HEK293T (cell line): ENCODE measurements at places on chromosomes 4 and X.
A peak's percentile ranks its signal among the peaks of the same experiment; 100 is the strongest.

DNA sequence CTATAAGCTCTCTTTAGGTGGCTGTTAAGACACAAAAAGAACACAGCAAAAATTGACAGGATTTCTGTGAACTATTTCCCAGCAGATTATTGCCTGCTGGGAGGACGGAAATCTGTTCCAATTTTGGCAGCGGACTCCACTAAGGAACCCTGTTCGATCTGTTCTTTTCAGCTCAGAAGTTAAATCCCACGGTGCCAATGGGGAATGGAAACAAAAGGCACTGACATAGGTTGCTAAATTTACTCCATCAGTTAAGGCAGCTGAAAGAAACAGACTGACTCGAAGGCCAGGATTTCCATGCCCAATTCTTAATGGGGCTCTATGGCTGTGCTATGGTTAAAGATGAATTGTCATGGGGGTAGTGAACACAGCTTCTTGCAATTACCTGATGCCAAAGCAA is 126.5 kb upstream of the HPGD start:
- DNase-seq, result no peak

DNA sequence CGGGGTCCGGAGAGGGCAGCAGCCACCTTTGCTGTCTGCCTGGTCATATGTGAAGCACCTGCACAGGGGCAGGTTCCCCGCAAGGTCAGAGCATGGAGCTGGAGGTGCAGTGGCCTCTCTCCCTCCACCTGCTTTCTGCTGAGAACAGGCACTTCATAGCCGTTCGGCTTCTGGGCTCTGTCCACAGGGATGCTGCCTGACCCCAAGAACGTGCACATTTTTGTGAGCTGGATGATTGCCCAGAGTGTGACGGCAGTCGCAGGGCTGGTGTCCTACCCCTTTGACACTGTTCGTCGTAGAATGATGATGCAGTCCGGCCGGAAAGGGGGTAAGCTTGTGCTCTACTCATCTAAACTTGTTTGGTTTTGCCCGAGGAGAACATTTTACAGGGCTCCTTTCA is 2.5 kb downstream of the SLC25A4 start:
- no peak for DNase-seq

- no peak for DNase-seq
Observed at GRCh38 chr4:123477711-123478209, 81.2 kb downstream of the SPRY1 start.

- DNase-seq, result no peak
Observed at GRCh38 chr4:8589823-8590545, 2.6 kb upstream of the CPZ start.

- DNase-seq, result no peak
Observed at GRCh38 chr4:123986268-123986798, 589.7 kb downstream of the SPRY1 start.

- DNase-seq, result no peak
Observed at GRCh38 chrX:72105436-72105835, 26.3 kb downstream of the RTL5 start.

DNA sequence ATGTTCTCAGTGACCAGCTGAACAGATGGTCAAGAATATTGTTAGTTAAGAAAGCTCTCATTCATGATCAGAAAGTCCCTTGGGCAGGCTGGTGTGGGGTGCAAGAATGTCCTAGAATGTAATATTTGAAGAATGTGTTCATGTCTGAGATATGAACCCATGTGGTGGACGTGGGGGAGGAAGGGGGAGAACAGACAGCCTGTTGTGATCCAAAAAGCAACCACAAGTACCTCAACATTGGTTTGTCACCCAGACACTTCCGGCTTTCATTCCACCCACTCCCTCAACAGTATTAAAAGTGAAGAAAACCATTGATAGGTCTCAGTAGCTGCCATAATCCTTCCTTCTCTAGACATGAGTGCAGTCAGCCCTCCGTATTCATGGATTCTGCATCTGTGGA is 82.2 kb downstream of the MAML3 start:
- no peak for DNase-seq

GRCh38 chr4:133014473-133015135 is 134.5 kb upstream of the PCDH10 start:
- DNase-seq, result no peak

- no peak for DNase-seq
Observed at GRCh38 chrX:63475200-63475599, 124.1 kb upstream of the SPIN4 start.

DNA sequence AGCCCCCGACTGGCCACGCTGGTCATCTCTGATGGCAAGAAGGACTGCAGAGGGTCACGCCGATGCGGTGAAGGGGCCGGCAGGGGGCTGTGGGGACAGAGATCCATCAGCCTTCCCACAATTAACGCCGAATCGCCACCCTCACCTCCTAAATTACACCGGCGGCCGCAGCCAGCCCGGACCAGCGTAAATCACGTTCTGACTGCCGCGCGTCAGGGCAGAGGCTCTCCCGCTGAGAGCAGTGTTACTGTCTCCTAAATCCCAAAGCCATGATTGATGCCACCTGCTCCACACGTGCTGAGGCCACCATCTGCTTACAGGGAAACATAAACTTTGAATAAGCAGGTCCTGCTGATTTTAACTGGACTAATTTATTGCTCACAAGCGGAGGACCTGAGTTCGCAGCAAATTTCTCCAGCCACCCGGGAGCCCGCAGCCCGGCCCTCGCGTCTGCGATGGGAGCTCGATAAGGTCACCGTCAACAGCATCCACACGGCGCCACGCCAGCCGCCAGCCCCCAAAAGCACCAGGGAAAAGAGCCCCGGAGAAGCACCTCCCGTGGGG is 127.3 kb upstream of the NKX1-1 start:
- DNase-seq, result peak; percentile 66

DNA sequence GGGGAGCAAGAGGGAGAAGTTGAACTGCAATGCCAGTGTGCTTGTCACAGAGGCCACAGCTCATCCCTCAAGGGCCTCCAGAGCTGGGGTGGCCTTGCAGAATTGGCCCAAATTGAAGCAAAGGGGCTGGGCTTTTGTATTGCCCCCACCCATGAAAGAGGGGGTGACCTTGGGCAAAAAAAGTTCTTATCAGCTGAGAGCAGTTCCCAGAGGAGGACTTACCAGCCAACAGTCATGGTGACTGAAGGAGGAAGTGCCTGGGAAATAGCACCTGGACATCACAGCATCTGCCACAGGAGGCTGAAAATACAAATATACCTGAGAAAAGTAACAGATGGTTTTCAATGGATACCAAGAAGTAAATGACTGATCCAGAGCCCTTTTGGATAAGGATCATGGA is 262.4 kb downstream of the MID1IP1 start:
- DNase-seq, result no peak

- DNase-seq, result no peak
Observed at GRCh38 chr4:88204882-88205281, 46.4 kb upstream of the ABCG2 start.

- DNase-seq, result no peak
Observed at GRCh38 chrX:63855896-63856295, 70.9 kb upstream of the ARHGEF9 start.

DNA sequence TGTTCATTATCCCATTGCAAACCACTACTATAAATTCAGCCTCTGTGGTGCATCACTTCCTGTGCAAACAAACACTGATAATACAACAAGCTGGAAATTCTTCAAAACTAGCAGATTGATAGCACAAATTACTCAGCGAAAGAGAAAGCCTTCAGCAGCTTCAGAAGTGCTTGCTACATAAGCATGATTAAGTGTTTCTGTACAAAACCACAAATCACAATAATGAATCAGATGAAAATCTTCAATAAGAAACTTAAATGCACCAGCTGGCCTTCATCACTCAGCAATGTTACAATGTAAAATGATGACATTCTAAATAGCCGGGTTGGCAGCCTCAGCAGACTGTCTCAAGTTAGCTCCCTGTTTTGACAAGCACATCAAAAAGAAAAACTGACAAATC is 262.2 kb downstream of the SPOCK3 start:
- DNase-seq, result no peak

DNA sequence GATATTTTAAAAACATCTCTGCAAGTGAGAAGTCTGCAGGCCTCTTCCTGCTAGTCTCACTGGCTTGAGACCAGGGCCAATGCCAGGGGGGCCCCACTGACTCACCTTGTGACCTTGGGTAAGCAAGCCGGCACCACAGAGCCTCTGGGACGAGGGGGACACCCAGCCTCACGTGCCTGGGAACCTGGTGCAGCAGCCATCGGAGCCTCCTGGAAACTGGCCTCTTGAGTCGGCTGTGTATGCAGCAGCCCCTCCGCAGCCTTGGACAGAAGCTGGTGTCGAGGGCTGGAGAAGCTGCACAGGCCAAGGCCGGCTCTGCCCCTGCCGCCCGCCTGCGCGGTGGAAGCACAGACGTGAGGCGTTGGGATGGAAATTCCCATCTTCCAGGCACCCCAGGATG is 8.7 kb downstream of the TADA2B start:
- DNase-seq, result no peak

- DNase-seq, result no peak
Observed at GRCh38 chr4:26075583-26075982, 161.6 kb downstream of the SMIM20 start.

DNA sequence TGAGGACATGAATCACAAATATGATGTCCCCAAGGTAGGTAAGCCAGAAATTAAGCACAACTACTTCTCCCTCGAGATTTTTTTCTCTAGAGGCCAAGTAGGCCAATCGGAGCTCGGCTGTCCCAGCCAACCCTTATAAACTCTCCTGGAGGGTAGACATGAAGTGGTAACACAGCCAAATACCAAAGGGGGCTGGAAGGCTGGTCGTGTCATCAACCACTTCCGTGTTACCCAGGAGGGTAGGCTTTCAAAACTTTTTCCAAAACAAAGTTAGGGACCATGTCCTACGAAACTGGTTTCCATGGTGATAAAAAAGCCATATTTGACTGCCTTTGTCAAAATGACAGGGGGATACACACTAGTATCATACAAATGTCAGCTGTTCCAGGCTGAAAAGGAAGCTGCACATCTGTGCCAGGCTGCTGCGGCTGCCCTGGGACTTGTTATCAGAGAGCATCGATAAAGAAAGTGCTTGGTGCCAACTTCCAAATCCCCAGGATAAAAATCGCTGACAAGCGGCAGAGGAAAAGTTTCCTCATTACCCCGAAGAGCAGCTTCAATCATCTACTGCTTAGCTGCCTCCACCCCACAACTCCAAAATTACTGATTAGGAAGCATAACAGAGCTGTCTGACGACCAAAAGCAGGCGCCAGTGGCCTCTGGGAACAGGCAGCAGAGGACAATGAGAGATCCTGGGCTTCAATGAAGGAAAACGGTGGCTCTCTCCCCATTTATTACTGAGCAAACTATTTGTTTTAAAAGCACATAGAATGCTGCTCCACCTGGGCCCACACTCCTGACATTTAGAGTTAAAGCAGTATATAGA is 20.8 kb downstream of the BCOR start:
- no peak for DNase-seq

DNA sequence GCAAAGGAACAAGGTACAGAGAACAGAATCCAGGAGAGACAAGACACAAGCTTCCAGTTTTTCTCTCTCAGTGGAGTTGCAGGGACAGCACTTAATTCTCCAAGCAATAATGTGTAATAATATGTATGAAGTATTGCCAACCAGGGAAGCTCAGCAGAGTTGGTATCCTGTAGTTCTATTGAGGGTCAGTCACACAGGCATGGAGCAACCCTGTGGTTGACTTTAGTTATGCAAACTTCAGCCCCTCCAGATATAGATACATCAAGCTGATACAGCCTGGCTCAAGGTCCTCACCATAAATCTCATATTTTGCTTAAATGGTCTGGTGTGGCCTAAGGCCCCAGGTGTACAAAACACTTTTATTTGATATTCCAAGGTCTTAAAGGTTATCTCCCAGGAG is 248.6 kb upstream of the EPHA5 start:
- no peak for DNase-seq

DNA sequence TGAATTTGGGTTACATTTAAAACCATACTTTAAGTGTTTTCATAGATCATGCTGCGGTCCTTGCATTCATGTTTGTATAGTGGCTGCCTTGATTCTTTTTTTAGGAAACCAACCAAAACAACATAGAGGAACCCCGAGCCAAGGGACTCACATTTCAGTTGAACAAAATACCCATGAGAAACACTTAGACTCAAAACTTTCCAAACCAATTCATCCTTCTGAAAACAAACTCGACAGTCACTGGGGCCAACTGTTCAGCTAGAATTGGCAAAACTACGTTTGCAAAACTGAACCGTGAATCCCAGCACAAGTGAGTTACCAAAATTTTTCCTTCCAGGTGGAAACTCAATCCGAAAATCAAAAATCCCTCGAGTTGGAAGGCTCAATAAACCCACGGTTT is 1.4 kb downstream of the ADGRA3 start:
- DNase-seq, result no peak

GRCh38 chr4:120924931-120925330 is 2.4 kb upstream of the PRDM5 start:
- no peak for DNase-seq

DNA sequence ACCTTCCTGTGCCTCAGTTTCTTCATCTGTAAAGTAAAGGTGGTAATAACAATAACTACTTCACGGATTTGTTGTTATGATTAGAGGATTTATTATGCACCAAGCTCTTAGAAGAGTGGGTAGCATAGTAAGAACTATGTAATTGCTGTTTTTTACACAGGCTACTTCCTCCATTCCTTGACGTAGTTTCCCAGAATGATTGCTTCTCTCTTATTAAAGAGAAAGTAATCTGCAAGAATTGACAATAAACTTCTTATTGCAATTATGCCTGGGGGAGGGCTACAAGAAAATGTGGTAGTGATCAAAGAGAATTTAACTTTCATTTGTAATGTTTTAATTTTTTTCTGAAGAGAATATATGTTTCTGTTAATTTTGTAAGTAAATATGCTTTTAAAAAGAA is 238.7 kb downstream of the GASK1B start:
- DNase-seq, result no peak

- DNase-seq, result no peak
Observed at GRCh38 chr4:142278171-142278570, 567.9 kb downstream of the INPP4B start.

DNA sequence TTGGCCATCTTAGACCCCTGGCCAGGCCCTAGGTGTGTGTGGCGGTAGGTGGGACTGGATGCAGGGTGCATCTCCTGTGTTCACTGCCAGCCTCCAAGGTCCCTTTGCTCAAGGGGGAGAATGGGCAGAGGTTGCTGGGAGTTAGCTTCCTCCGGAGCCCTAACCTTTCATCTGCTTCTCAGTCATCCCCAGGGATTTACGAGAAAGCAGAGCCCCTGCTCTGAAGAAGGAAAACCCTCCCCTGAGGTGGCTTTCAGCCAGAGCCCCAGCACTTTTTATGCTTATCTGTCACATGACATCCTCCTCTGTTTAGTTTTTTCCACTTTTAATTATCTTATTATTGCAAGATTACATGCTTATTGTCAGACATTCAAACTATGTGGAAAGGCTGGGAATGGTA is 44.9 kb upstream of the DDX3X start:
- no peak for DNase-seq

- no peak for DNase-seq
Observed at GRCh38 chr4:2290974-2291704, 29.2 kb upstream of the MXD4 start.
